Activated T-helper 17 cell treated with anti-CD3 and anti-CD28 coated beads, Interleukin-2, amount 50 U/mL, for 72 hours (primary cell): ENCODE measurements at places on chromosomes 16 and 17. TPM values are rescaled to one million over a fixed set of nuclear protein-coding genes. Genes with fewer than 3 reads are reported as not detected.

Gene MRPL58
- 48.2 TPM for total RNA-seq

Gene CCDC40
- total RNA-seq: not detected

Gene COG4
- total RNA-seq: 31.2 TPM

Gene GNGT2
- total RNA-seq: 23.1 TPM

Gene OR4D1
- total RNA-seq: 0.13 TPM

Gene CCL16
- not detected for total RNA-seq

Gene MRPL10
- 58.8 TPM for total RNA-seq

Gene SMIM22
- total RNA-seq: not detected

Gene CD300LB
- total RNA-seq: not detected

Gene NPIPB13
- 16.1 TPM for total RNA-seq

Gene SHISA6
- not detected for total RNA-seq

Gene AOC2
- 3.4 TPM for total RNA-seq

Gene GLIS2
- 0.37 TPM for total RNA-seq

Gene KRTAP3-1
- total RNA-seq: not detected

Gene CPNE7
- 11.1 TPM for total RNA-seq

Gene TEKT5
- 2.4 TPM for total RNA-seq

Gene OSBPL7
- total RNA-seq: 11.6 TPM
